ENCODE measurements at places on chromosomes 1 and 21.

GRCh38 chr1:25999041-25999800 is 1.4 kb upstream of the PAFAH2 start:
- no peak for DNase-seq

DNA sequence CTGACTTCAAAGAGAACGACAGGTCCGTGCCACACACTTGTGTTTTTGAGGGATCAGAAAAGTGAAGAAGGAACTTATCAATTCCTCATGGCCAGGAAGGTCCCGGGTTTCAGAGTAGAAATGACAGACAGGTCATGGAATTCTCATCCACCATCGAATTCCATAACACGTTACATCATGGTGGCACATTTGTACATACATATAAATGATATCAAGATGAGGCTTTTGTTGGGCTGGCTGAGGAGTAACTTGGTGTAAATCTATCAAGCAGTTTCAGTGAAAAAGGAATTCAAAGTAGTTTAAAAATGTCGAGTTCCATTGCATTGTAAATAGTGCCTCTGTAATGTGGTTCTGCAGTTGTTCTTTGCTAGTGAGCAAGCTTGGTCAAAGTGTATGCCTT is 22.9 kb upstream of the GNPAT start:
- no peak for DNase-seq

DNA sequence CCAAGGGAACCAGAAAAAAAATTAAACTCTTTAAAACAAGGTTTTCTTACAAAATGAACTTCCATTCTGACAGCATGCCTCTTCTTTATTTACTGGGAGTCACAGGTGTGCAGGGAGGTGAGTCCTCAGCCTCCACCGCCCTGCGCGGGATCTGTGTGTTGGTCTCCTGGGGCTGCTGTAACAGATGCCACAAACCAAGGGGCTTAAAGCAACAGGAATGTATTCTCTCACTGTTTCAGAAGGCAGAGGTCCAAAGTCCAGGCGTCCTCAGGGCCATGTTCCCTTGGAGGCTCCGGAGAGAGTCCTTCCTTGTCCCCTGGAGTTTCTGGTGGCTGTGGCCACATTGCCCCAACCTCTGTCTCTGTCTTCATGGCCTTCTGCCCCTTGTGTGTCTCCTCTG is 123.6 kb upstream of the C1orf174 start:
- no peak for DNase-seq

DNA sequence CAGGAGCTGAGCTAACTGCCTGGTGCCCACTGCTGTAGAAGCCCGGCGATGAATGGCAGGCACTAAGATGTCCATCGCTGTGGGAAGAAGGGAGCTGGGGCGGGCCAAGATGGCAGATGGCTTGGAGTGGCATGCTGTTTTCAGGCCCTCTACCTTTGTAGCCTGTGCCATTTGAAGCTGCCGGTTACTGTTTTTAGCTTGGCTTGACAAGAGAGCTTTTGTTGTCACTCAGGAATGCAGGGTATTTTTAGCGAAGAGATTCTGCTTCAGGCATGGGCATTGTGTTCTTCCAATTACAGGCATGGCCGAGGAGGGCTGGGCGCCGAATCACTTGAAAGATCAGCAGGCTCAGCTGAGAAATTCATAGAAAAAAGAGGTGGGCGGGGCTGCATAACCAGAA is 348.7 kb downstream of the RPS6KC1 start:
- no peak for DNase-seq

DNA sequence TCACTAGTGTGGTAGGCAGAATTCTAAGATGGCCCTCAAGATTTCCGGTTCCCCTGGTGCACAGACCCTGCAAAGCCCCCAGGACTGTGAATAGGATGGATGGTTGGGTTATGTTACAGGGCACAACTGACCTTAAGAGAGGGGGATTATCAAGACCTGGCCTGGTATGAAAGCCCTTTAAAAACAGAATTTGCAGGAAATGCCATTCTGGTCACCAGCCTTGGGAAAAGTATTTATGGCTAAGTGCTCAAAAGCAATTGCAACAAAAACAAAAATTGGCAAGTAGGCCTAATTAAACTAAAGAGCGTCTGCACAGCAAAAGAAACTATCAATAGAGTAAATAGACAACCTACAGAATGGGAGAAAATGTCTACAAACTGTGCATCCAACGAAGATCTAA is 144.7 kb upstream of the EDN2 start:
- DNase-seq = peak; percentile 67

DNA sequence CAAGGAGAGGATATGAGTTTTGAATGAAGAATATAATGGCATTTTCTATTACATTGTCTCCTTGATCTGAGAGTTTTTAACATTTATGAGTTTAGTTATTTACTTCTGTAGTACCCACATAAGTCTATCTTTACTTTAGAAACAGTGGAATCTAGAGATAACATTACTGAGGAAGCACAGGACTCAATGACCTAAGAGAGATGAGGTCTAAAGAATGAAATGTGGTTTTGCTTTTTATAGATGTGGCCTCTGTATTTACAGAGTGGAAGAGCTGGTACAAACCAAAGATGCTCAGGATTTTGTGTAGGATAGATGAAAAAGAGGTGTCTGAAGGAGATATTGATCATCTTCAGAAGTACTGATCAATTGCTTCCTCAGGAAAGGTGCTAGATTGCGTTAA is 177.3 kb downstream of the KCTD3 start:
- peak; percentile 33 for DNase-seq

DNA sequence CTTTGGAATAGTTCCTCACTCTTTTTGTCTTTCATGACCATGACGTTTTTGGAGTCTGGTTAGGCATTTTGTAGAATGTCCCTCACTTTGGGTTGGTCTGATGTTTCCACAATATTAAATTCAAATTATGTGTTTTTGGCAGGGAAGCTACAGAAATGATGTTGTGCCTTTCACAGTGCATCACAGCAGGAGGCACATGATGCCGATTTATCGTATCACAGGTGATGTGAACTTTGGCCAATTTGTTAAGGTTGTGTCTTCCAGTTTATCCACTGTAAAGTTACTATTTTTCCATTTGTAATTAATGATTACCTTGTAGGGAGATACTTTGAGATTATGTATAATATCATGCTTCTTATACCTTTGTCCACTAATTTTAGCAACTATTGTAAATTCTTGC is 114.3 kb downstream of the FGGY start:
- no peak for DNase-seq

- DNase-seq = no peak
These were observed 23.1 kb downstream of the RNF187 start for GRCh38 chr1:228510101-228510802.

DNA sequence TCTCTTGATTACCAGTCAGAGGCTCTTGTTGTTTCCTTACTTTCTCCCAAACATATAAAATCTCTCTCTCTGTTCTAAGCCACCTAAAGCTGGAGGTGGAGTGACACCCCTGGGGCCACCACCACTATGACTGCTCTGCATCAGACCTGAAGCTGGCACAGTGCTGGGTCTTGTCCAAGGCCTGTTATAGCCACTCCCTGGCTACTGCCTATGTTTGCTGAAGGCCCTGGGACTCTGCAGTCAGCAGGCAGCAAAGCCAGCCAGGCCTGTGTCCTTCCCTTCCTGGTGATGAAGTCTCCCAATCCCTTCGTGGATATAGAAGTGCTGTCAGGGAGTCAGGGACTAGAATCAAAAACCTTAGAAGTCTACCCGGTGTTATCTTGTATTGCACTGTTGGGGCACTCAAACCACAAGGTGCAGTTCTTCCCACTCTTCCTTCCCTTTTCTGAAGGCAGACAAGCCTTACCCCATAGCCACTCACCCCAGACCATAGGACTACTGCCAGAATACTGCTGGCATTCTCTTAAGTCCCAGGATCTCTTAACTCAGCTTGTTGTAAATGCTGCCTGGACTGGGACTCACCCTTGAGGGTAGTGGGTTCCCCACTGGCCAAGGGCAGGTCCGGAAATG is 103.1 kb downstream of the RPS6KC1 start:
- no peak for DNase-seq

- peak; percentile 92 for DNase-seq
These were observed at the start of gene SAMD11 for GRCh38 chr1:923131-923990. TSS of gene SAMD11 (plus strand) at chr1:923923. CDS start at chr1:924432, 509 bp downstream.

DNA sequence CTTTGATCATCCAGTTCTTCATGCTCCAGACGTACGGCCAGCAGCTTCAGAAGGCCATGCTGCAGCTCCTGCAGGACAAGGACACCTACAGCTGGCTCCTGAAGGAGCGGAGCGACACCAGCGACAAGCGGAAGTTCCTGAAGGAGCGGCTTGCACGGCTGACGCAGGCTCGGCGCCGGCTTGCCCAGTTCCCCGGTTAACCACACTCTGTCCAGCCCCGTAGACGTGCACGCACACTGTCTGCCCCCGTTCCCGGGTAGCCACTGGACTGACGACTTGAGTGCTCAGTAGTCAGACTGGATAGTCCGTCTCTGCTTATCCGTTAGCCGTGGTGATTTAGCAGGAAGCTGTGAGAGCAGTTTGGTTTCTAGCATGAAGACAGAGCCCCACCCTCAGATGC is 32.5 kb downstream of the MX1 start:
- DNase-seq = no peak

GRCh38 chr1:15508700-15509487 is 15.1 kb downstream of the CASP9 start:
- DNase-seq = no peak

DNA sequence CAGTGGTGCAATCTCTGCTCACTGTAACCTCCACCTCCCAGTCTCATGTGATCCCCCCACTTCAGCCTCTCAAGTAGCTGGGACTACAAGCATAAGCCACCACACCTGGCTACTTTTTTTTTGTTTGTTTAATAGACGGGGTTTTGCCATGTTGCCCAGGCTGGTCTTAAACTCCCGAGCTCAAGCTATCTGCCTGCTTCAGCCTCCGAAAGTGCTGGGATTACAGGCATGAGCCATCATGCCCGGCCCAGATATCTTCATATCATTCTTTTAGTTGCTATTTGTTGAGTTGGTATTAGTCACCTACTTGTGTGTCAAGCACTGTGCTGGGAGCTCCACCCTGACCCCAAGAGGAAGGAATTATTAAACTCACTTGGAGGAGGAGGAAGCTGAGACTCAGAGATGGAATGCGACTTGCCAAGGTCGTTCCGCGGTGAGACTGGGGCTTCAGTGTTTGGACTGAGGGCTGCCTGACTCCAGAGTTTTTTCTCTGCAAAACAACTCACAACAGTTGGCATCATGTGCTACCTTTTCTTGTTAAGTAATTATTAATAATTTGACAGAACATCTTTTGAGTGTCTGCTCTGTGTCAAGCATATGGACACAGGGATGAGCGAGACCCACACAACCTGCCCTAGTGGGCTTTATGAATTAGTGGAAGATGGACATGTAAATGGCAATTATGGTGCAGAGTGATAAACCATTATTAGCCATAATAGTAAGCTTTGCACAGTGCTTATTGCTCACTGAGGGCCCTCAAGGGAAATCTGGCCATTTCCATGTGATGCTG is 132.0 kb downstream of the FOXD2 start:
- DNase-seq = peak; percentile 92

GRCh38 chr1:95371666-95372282 is 137.8 kb downstream of the RWDD3 start:
- DNase-seq = no peak

GRCh38 chr1:221648201-221648600 is 93.7 kb downstream of the DUSP10 start:
- DNase-seq = no peak

- no peak for DNase-seq
These were observed 24.0 kb upstream of the PADI6 start for GRCh38 chr1:17347769-17348592.

- DNase-seq = no peak
These were observed 11.2 kb downstream of the EPHA10 start for GRCh38 chr1:37753473-37754321.

DNA sequence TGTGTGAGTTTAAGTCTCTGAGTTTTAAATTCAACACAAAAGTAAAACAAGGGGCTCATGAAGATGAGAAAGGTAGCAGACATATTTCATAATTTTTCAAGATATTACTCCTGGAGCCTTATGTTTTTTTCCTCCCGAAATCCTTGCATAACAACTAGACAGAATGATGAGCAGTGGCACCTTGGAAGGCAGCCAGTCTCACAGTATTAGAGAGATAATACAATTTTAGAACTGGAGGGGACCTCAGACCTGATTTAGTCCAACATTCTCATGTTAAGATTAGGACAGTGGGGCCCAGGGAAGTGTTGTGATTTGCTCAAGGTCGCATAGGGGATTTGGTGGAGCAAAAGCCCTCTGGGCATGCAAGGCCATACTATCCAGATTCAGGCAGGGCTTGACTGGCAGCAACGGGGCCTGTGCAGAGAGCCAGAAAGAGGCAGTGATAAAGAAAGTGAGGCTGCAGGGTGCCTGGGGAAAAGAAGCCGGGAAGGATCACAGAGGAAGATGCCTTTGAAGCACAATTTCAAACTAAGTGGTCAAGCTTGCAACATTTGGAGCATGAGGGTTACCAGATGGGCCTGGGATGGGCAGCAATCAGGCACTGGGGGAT is 31.4 kb upstream of the BCL9 start:
- DNase-seq = no peak

DNA sequence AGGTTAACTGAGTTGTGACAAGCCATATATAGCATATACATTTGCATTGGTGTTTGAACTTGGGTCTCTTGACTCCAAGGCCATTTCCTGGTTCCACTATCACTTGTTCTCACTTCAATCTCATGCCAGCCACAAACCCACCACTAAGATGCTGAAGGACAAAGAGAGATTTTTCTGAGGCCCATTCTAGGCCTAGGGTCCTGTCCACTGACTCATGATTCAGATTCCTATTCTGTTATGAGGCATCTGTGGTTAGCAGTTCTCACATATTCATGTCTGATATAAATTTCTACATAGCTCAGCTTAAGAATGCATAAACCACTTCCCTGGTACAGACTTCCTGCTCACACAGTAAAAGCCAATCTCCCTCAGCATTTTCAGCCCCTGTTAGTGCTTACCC is 326.1 kb upstream of the BEND5 start:
- DNase-seq = peak; percentile 96

- peak; percentile 77 for DNase-seq
These were observed 526.4 kb upstream of the USP24 start for GRCh38 chr1:55741516-55741915.

- DNase-seq = no peak
These were observed 35.3 kb downstream of the DDR2 start for GRCh38 chr1:162667381-162668080.

- peak; percentile 28 for DNase-seq
These were observed 8.5 kb downstream of the SERINC2 start for GRCh38 chr1:31421371-31422040.

GRCh38 chr1:180956028-180956640 is 43.4 kb downstream of the KIAA1614 start:
- DNase-seq = no peak

- DNase-seq = no peak
These were observed 28.8 kb downstream of the MEF2D start for GRCh38 chr1:156471496-156472490.

DNA sequence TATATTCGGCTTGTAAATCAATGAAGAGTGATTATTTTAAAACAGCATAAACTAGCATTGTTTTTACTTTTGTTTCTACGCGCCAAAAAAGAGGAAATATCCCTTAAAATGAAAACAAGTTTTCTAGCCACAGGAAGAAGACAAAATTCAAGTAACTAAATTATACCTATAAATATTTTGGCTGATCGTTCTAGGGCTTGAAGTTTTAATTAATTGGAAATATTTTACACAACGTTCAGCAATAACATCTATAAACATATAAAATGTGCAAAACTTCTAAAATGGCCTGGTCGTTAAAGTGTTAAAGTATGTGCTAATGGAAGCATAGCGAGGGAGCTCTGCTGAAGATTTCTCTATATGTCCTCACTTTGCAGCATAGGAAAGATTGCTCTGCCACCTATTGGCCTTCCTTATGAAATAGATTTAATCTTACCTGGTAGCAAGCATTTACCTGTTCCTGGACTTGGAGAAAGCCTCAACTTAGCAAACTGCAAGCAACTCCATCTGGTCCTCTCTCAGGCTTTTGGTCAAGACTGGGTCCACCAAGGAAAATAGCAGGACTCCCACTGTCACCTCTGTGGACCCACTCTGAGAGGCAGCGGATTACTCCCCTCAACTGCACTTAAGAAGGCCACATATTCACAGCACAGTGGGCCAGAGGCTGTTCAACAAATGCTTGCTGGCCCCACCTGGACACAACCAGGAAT is 351.3 kb upstream of the RUNX1 start:
- peak; percentile 72 for DNase-seq

All from fibroblast of skin of scalp (primary cell).